ENCODE measurements at places on chromosomes 1 and 21.

DNA sequence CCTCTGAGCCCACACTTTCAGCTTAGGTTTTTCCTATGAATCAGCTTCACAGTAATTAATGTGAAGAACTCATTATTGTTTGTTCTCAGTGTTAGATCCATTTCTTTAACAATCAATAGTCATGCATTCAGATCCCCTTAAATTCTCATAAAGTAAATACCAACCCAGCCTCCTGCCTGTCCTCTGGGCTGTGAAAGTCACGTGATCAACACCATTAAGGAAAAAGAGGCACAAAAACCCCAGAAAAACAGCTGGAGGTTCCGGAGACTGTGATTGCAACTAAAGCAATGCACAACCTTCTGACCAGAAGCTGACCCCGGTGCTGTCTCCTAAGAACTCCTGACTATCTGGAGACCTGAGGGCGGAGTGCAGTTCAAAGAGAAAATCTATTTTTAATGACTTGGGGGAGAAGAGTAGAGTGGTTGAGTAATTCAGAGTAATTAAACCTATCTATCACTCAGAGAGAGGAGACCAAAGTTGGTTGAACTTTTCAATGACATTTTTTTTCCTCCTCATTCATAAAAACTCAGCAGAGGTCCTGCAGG, 132.5 kb downstream of the PLXNA2 start:
- DNase-seq: no peak

GRCh38 chr1:178057141-178057765, 36.7 kb upstream of the RASAL2 start:
- no peak for DNase-seq

GRCh38 chr1:23791516-23792047, 637 bp downstream of the LYPLA2 start:
- no peak for DNase-seq

DNA sequence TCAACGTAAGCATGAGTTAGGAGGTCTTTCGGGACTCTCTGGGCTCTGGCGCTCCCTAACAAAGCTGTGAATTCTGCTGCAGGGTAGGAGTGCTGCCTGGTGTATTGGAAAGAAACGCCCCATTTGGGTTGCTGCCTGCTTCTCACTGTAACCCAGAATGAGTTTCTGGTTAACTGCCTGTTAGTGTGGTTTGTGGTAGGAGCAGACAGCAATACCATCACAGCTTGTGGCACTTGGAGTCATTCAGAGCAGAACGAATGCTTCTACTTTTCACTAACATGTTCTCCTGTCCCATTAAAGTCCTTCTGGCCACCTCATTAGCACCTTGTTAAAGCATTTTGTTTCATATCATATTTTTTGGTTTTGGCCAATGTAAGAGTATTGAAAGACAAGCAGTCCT, 18.1 kb downstream of the MAP3K7CL start:
- DNase-seq: no peak

- no peak for DNase-seq
Observed at GRCh38 chr1:206080026-206080820, 27.2 kb downstream of the RHEX start.

DNA sequence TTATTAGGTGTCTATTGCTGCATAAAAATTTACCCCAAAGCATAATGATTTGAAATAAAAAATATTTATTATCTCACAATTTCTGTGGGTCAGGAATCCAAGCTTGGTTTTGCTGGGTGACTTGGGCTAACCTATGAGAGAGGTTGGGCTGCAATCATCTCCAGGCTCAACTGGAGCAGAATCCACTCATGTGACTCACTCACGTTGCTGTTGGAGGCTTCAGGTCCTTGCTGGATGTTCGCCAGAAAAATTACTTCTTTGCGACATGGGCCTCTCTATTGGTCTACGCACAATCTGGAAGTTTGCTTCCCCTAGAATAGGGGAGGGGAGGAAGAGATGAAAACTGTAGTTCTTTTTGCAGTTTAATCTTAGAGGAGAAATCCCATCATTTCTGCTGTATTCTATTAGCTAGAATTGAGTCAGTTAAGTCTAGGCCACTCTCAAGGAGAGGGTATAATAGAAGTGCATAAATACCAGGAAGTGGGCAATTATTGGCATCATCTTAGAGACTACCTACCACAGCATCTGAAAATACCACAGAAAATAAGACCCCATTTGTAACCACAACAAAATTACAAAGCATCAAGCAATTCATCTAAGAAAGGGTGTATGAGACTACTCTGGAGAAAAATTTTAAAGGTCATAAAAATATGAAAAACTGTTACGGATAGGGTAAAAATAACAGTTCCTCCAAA, 5.7 kb upstream of the FASLG start:
- DNase-seq: no peak

DNA sequence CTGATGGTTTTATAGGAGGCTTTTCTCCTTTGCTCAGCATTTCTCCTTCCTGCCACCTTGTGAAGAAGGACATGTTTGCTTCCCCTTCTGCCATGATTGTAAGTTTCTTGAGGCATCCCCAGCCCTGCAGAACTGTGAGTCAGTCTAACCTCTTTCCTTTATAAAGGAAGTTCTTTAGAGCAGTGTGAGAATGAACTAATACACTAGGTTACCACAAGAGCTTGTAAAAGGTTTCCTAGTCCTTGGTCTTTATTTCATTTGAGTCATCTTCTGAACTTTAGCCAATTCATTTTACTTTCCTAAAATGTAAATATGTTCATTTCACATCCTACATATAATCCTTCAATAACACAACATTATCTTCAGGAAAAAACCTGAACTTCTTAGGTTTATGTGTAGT, 365.3 kb downstream of the HHIPL2 start:
- no peak for DNase-seq

DNA sequence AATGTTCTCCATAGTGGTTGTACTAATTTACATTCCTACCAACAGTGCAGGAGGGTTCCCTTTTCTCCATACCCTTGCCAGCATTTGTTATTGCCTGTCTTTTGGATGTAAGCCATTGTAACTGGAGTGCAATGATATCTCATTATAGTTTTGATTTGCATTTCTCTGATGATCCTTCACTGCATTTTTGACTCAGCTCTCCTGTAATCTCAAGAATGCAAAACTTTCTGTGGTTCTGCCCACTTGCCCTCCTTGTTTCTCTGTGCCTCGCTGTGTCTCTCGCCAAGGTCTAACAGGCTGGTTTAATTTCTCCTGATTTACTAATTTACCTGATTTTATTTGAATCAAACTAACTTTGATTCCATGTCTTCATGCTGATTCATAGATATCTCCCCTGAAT, 407.9 kb downstream of the ZP4 start:
- no peak for DNase-seq

- no peak for DNase-seq
Observed at GRCh38 chr1:216621536-216621935, 101.7 kb downstream of the ESRRG start.

DNA sequence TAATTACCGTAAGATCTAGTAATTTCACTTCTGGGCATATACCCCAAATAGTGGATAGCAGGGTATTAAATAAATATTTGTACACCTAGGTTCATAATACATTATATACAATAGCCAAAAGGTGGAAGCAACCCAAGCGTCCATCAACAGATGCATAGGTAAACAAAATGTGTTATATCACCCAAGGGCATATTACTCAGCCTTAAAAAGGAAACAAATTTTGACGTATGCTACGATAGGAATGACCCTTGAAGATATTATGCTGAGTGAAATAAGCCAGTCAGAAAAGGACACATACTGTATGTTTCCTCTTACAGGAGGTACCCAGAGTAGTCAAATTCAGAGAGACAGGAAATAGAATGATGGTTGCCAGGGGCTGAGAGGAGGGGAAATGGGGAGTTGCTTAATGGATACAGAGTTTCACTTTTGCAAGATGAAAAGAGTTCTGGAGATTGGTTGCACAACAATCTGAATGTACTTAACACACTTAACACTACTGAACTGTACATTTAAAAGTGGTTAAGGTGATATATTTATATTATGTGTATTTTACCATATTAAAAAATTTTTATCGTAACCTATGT, 36.6 kb upstream of the KCTD3 start:
- DNase-seq: no peak

DNA sequence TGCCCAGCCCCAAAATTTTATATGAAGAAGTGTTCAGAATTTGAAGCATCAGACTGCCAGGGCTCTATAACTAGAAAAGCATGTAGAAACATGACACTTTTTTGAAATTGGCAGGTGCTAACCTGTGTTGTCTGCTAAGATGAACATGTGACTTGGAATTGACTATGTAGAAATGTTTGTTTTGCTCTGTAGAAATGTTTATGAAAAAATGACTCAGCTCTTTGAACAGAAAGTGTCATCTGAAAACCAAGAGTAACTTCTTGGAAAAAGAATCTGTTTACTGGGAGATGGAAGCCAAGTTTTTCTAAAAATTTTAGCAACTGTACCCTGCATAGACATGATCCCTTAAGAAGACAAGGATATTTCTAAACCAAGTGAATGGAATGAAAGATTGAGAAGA, 59.2 kb downstream of the LHX9 start:
- DNase-seq: no peak

- no peak for DNase-seq
Observed at GRCh38 chr21:40373761-40374160, 473.2 kb downstream of the DSCAM start.

DNA sequence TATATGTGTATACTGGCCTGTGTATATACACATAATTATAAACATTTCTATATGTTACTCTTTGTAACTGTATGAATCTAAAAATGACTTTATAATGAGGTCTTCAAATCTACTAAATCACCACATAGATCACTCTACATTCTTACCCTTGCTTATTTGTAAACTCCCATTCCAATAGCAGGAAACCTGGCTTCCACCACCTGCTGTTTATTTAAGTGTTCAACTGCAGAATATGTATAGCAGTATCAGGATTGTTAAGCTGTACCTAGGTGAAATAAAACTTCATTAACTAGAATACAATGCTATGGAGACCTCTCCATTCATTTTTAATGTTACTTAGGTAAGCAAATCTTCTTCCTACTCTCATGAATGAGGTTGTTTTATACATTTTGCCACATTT, 1351.1 kb upstream of the B3GALT2 start:
- DNase-seq: no peak

DNA sequence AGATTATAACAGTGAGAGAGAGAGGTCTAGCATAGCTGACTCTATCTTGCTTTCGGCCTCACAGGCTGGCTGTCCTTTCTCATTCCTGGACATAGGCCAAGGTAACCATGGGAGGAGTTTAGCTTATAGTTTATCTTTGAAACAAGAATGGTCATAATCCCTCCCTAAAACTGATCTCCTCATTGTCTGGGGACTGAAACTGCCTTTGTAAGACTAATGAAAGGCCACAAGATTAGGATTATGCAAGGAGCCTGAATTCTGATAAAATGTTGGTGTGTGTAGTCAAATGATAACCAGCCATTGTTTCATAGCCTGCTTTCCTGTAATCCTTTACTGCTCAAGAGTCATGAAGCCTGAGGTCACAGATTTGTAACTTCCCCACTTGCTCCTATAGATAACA, 131.9 kb upstream of the LYPLAL1 start:
- DNase-seq: no peak

GRCh38 chr1:112651205-112651604, 23.3 kb upstream of the MOV10 start:
- no peak for DNase-seq

DNA sequence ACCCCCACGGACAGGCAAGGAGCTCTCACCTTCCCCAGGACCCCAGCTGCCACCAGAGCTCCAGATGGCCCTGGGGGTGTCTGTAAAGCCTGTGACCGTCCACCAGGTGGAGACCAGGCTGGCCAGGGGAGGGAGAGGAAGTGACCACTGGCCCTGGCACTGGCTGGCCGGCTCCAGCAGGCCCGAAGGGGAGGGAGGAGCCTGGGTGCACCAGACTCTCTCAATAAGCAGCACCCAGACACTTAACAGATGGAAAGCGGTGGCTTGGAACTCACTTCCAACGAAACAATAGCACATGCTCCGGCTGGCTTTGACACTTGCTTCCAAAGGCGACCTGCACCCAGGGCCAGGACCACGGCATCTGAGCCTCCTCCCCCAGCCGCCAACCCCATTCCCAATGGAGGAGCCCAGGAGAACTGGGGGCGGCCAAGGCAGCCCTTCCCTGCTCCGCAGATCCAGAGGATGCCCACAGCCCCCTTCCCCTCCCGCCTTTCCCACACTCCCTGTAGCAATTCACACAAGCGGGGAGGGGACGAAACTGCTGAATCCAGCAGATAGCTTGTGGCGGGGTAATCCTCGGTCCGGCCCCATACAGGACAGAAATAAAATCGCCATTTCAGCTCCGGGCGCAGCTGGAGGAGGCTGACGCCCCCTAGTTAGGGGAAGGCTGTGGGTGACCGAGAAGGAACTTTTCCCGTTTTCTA, 742 bp upstream of the PDE9A start:
- no peak for DNase-seq

- DNase-seq: no peak
Observed at GRCh38 chr1:100657876-100658715, 61.4 kb upstream of the VCAM1 start.

DNA sequence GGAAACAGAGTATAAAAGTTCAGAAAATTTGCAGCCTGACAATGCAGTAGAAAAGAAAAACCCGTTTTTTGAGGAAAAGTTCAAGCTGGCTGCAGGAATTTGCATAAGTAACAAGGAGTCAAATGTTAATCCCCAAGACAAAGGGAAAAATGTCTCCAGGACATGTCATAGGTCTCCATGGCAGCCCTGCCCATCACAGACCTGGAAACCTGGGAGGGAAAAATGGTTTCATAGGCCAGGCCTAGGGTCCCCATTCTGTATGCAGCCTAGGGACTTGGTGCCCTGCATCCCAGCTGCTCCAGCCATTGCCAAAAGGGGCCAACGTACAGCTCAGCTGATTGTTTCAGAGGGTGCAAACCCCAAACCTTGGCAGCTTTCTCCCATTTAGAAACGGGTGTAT, 3.6 kb upstream of the KCNT2 start:
- DNase-seq: no peak

GRCh38 chr1:223737342-223737741, 25.0 kb downstream of the CAPN2 start:
- no peak for DNase-seq

- DNase-seq: no peak
Observed at GRCh38 chr1:61724506-61724812, 482 bp downstream of the TM2D1 start.

DNA sequence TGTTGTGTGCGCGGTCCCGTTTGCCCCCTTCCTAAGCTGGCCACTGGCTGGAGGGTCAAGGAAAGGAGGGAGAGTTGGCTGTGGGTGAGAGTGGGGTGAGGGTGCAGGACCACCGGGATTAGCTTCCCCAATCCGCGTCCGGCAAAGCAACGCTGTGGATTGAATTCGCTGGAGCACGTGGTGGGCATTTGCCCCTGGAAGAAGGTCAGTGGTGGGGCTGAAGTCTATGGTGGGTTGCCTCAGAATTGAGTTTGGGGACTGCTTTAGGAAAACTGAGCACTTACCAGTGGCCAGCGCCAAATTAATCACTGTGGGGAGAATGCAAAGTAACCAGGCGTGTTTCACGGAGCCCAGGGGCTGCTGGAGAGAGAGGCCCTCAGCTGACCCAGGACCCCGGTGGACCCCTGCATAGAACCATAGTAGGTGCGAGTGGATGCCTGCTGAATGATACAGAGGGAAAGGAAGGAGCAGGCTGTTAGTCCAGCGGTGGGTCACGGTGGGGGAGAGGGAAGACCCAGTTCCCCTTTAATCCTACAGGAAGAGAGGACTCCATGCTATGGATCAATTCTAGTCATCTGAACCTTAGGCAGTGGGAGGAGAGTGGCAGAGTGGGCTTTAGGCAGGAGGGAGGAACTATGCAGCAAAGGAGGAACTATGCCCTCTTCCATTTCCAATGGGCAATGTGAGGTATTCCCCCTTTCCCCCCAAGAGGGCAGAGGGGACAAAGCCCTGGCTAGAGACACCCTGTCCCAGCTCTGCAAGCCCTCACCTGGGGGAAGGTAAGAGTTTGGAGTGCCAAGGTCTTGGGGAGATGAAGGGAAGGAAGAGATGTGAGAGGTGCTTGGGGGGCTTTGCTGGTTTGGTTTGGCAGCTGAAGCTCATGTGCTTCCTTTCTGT, 1.2 kb downstream of the TNFRSF8 start:
- DNase-seq: no peak

Measured in stimulated activated CD8-positive, alpha-beta memory T cell treated with anti-CD3 and anti-CD28 coated beads, Interleukin-12 subunit alpha, Interleukin-12 subunit beta, amount 100 ng/mL, for 1 hour (primary cell).